8988T (cell line): ENCODE measurements at places on chromosomes 5 and 9.

DNA sequence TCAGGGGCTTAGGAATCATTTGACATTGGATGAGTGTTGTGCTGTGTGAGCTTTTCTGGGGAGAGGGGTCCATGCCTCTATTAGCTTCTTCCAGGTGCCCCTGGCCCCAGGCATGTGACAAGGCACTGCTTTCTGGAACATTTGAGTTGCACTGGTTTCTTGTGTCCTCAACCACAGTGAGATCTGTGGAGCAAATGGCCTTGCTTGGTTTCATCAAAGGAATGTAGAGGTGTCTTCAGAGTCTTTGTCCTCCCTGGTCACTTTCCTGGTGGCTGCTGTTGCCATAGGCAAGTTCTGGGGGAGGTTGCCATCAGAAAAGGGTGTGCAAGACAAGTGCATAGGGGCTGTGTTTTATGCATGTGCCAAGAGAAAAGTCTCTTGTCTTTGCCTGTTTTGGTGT is 157.5 kb downstream of the MACROH2A1 start:
- DNase-seq, result no peak

- DNase-seq, result no peak
Observed at GRCh38 chr5:34652466-34652865, 3.7 kb upstream of the RAI14 start.

DNA sequence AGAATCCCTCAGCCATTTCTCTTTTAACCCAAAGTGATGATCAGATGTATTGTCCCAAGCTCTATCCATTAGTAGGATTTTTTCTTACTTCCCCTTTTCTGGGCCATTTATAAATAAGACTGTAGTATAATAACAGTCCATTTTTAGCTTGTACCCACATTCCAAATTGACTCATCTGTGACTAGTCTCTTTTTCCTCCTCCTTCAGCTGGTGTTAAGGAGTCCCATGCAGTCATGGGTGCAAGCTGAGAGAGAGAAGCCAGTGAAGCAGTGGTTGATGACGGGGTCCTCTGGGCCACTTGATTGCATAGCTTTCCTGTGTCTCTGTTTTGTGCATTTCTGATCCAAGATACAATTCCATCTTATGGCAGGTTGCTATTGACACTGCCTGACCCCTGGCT is 476.0 kb upstream of the CD180 start:
- no peak for DNase-seq

DNA sequence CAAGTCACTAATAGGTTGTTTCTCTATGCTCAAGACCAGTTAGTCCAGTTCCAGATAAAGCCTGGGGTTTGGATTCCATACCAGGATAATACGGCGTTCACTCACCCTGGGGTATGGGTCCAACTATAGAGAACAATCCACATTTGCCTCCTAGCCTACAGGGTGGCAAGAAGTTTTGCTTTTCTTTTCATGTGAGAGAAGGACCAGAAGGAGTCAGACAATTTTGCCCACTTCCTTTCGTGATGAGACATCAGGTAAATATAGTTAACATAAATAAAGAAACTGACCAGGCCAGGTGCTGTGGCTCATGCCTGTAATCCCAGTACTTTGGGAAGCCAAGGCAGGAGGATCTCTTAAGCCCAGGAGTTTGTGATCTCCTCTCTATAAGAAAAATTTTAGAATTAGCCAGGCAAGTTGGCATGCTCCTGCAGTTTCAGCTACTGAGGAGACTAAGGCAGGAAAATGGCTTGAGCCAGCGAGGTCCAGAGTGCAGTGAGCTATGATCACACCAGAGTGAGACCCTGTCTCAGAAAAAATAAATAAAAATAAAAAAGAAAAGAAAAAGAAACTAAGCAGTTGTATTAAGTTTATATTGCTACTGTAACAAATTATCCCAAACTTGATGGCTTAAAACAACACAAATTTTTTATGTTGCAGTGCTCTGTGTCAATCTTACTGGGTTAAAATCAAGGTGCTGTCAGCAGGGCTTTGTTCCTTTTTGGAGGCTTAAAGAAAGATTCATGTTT is 7.5 kb upstream of the REEP5 start:
- DNase-seq, result no peak

DNA sequence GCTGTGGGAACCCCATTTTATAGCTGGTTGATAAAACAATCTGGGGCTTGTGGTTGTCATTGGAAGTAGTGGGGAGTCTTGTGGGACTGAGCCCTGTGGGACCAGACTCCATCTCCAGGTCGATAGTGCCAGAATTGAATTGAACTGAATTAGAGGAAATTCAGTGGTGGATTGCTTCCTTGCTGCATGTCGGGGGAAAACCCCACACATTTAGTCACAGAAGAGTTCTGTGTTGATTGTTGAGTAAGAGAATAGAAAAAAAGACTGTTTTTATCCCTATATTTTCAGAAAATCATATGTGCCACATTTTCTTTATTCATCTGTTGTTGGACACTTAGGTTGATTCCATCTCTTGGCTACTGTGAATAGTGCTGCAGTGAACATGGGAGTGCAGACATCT is 209.7 kb downstream of the ARHGEF28 start:
- DNase-seq, result no peak

DNA sequence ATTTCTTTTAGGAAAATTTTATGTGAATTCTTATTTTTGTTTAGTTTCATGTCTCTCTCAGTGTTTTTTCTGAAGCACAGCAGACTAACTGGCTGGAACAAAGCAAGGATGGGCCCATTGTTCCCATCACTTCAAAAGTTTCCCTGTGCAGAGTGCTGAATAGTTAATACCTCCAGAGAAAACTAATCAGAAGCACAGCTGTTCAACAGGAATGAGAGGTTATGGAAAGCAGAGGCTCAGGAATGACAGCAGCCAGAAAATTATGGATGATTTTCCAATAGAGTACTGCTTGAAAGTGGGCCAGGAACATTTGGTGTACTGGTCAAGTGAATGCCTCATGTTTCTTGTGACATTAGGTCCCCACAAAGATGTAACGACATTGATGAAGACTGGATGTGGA is 173.0 kb upstream of the TARS1 start:
- no peak for DNase-seq

DNA sequence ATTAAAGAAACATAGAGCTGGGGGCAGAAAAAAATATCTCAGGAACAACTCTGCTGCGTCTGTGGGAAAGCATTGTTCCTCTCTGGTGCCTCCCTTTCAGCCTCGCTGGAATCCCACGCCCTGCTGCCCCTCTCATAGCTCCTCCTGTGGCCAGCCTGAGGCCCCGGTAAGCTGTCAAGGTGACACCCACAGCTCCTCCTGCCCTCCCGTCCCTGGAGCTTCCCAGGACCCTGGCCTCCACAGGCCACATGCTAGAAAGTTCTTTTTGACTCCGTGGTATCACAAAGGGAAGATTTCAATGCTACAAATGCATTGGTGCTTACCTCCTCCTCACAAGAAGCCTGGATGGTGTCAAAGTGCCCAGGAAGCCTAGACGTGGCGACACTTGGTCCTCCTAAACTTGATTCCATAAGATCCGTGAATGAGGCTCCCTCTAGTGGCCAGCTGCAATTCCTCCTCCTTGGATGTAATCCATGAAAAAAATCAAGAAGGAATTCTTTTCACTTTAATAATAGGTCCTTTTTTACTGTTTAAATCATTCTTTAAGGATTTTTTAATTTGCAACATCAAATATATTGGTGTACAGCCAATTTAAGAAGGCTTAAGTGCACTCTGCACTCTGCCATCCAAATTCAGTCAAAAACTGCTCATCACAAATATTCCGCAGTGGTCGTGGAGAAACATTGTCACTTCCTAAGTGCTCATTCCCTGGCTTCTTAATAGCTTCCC is 104.9 kb downstream of the CFAP90 start:
- peak; percentile 31 for DNase-seq

DNA sequence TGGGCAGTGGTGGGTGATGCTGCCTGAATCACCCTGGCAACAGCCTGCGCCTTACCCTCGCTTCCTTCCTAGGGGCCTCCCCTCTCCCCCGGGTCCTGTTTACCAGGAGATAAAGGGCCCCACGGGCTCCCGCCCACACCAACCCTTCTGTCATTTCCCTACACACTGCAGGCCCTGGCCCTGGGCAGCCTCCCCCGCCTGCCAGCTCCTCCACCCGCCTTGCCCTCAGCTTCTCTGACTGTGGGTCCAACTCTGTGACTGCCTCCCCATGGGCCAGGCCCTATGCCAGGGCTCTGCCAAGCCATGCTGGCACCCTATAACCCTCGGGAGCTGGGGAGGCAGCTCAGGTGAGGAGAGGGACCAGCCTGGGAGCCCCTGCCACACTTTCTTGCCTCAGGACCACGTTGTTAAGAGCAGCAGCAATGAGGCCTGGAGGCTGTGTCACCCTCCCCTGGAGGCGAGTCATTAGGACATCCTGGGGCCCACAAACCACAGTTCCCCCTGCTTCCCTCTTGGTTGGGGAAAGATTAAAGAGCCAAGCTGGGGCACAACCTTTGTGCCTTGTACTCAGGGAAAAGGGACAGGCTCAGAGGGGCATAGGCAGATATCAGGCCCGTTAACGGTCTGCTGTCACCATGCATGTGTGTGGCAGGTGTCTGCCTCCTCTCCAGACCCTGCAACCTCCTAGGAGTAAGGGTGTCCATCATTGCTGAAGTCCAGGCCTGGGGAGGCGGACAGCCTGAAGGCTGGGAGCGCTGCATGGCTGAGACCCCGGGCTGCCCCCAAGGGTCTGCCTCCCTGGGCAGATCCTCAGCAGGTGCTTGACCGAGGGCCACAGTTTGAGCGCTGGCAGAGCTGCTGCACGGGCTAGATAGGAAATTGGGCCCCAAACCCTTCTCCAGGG is 2.8 kb downstream of the MGAT4B start:
- peak; percentile 70 for DNase-seq

DNA sequence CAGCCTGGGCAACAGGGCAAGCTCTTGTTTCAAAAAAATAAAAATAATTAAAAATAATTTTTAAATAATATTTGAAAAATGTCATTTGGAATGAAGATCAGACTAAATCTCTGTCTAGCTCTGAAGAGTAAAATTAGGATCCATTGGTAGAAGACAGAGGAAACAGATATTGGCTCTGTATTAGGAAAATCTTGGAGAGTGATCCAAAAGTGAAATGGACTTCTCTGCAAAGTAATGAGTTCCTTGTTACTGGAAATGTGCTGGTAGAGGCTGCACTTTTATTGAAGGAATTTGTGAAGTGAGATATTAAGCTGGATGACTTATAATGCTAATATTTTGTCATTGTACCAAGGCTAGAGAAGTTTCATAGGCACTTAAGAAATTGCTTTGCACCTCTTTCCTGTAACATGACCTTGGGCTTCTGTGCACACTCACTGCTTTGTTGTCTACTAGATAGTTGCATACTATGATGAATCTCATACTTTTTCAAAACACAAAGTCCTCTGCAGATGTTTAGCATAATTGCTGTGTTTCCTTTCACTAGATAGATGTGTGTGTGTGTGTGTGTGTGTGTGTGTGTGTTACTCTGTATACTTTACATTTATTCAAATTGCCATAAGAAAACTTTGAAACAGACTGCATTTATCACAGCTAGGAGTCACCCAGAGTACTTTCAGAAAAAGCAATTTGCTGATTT is 13.1 kb downstream of the THBS4 start:
- DNase-seq, result no peak

DNA sequence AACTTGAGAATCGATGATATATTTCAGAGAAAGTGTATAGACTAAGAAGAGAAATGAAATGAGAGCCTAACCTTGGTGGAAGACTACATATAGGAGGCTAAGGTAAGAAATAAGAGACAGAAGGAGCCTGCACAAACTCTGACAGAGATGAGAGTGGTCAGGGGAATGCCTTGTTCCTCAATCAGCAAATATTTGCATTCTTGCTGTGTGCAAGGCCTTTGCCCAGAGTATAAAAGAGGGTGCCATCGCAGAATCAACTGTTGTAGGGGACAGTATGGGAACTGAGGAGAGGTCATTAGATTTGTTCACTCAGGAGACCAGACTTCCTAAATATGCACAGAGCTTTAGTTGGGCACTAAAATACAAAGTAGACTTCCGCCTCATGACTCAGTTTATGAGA is 137.2 kb downstream of the ATG10 start:
- no peak for DNase-seq

DNA sequence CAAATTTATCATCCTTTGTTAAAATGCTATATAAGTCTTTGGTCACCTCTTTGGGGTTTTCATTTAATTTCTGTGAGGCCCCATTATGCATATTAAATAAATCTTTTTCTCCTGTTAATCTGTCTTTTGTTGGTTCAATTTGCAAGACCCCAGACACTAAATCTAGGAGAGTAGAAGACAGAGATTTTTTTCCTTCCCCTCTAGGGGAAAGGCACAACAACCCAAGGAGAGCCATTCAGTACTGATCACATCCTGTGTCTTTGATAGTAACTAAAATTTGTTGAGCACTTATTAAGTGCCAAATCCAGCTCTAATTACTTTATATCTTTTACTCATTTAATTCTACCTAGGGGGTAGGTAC is 74.4 kb downstream of the ALDH7A1 start:
- DNase-seq, result no peak

GRCh38 chr9:117454711-117455110 is 39.9 kb upstream of the ASTN2 start:
- no peak for DNase-seq

DNA sequence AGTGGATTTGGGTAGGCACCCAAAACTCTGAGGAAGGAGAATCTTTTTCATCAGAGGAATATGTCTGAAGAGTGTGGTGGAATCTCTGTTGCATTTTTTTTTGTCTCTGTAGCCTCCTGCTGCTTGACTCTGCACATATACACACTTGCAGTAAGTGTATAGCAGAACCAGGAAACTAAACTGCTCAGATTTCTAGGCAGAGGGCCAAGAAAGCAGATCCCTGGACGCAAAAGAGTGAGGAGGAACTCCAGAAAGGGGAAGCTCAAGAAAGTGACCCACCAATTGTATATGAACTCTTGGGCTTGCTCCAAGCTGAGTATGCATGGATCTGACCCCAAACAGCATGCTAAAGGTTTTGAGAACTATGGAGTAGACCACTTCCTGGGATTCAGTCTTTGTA is 181.8 kb downstream of the GADD45G start:
- DNase-seq, result no peak

DNA sequence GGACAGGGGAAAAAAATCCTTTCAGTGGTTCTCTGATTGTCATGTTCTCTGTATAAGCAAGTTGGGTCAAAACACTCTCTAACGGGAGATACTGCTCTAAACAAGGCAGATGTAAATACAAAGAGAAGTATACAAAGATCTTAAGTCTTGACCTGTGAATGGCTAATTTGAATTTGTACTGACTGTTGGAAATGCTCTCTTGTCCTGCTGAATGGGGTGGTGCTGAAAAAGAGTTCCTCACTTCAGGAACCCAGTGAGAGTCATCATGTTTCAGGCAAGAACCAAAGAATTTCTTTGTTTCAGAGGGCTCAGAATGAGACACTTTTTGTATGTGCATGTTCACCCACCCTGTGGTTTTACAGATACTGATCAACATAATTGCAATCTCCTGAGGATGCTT is 461.0 kb downstream of the NR2F1-AS1 start:
- no peak for DNase-seq

DNA sequence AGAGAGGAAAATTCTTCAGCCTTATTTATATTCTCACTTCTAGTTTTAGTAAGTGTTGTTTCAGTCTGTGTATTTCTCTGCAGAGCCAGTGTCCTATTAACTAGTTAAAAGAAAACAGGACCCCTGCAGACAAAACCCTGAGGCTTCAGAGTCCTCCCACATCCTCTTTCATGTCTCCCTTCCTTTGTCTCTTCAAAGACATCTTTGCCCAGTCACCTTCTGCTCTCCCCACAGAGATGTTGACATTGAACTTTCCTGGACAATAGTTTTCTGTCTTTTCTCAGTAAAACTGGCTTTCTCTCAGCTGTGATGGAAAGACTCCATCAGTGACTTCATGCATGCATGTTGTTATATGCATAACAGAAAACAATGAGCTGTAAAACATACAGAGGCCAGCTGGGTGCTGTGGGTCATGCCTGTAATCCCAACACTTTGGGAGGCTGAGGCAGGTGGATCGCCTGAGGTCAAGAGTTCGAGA is 20.2 kb downstream of the GRAMD2B start:
- DNase-seq, result no peak

- no peak for DNase-seq
Observed at GRCh38 chr9:88041447-88041846, 67.1 kb upstream of the CDK20 start.
